ENCODE measurements at places on chromosomes 2 and 18.

DNA sequence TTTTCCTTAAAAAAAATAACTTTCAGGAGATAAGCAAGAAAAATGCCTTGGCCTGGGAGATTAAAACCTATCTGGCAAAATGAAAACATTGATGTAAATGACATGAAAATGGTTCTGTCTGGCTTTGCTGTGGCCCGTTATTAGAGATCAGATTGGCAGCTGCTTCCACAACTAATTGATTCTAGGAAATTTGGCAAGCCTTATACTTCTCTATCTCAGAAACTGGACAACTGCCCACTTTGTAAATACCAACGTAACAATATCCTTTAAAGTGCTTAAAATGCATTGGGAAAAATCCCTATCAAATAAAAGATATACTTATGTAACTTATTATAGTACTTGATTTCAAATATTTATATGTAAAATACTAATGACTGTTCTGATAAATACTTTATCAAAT, 14.2 kb upstream of the SKA1 start:
- DNase-seq, result no peak

GRCh38 chr2:120470041-120470965, 124.4 kb downstream of the INHBB start:
- no peak for DNase-seq

DNA sequence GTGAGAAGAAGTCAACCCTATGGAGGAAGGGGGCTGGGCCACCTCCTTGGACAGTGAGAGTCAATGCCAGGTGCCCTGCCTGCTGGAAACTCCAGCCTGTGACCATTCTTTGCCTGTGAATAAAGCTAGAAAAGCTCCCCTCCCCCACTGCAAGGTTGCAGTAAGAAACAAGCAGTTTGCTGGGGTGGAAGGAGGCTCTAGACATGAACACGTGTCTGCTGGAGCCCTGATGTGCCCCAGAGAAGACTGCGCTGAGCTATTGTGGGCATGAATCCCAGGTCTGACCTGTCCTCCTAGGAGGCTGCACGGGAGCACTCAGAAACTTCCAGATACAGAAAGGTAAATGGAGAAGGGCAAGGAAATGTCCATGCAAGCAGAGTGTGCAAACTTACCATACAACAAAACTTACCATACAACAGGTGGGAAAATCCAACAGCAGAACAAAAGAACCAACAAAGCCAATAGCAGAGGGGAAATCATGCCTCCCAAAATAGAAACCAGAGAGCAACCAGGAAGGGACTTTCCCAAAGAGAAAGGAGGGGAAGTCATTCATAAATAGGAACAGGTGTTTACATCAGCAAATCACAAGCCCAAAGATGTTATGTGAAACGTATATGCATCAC, 278.7 kb downstream of the BCL2 start:
- no peak for DNase-seq

DNA sequence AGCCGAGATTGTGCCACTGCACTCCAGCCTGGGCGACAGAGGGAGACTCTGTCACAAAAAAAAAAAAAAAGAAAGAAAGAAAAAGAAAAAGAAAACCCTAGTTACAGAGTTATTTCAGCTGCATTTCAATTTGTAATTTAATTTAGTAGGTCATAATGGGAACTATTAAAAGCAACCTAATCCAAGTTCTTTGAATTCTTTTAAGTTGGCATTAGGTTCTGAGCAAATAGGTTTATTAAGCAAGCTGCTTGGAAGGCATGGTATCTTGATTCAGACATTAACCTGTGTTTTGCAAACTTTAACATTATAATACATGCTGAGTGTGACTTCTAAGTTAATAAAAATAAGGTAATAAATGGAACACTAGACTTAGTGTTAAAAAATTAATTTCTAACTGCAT, 29.8 kb upstream of the COBLL1 start:
- DNase-seq, result no peak

DNA sequence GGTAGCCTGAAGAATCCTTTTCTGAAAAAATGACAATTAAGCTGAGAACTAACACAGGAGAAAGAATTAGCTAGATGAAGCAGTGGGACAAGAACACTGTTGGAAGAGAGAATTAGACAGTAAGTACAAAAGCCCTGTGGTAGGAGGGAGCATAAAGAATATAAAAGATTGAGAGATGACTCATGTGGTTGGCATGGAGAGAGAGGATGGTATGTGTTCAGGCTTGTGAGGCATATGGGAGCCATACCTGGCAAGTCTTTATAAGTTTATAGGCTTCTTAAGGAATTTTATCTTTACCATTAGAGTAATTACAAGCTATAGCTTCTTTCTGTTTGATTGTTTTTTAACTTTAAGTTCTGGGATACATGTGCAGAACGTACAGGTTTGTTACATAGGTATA, 325.0 kb downstream of the ARL6IP6 start:
- no peak for DNase-seq

GRCh38 chr2:214772443-214773015, 37.0 kb downstream of the BARD1 start:
- DNase-seq, result no peak

- DNase-seq, result no peak
Observed at GRCh38 chr2:24559473-24560113, 68.5 kb downstream of the NCOA1 start.

GRCh38 chr2:16059393-16060016, 119.2 kb downstream of the MYCN start:
- DNase-seq, result no peak

DNA sequence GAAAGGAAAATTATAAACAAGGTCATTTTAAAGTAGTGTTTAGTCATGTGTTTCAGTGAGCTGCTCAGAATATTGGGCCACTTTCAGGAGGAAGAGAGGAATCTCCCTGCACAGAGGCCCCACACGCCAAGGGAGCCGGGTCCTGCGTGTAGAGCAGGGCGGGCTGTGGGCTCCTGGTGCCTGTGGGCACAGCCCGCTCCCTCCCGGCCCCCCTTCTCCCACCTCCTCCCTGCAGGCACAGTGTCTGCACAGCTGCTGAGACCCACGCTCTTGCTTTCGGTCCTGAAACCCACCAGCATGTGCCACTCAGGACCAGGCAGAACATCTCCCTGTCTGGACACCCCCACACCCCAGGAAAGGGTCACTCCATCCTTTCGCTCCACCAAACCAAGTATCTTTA, 167.6 kb upstream of the SALL3 start:
- DNase-seq, result no peak

DNA sequence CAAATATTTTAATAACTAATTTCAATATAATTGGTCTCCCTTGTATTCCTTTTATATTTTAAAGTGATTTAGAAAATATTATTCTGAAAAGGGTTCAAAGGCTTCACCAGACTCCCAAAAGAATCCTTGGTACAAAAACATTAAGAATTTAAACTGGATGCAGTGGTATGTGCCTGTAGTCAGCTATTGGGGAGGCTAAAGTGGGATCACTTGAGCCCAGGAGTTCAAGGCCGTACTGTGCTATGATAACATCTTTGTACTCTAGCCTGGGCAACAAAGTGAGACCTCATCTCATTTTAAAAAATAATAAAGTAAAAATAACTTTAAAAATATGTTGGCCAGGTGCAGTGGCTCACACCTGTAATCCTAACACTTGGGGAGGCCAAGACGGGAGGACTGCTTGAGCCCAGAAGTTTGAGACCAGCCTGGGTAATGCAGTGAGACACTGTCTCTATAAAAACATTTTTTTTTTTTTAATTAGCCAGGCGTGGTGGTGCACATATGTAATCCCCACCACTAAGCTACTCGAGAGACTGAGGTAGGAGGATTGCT, 14.7 kb downstream of the NCL start:
- DNase-seq, result no peak

GRCh38 chr2:120360307-120360855, 14.4 kb downstream of the INHBB start:
- no peak for DNase-seq
